CD8-positive, alpha-beta T cell (primary cell): ENCODE measurements at places on chromosomes 6 and 20.

- no peak for DNase-seq
These were observed 195.4 kb downstream of the ANKRD60 start for GRCh38 chr20:58033026-58033536.

- no peak for DNase-seq
These were observed 7.3 kb downstream of the COL10A1 start for GRCh38 chr6:116118608-116119007.

DNA sequence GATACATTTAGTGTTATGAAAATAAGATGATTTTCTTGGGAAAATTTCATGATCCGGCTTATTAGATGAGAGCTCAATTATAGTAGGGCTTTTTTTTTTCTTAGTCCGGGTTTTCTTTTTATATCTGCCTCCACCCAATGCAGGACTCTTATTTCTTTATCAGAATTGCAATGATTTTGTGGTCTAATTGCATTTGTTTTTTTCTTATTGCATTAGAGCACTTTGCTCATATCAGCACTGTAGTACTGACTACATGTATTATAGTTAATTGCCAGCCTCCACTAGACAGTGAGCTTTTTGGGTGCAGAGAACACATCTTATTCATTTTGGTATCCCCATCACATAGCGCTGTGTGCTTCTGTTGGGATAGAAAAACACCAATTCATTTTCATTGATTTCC, 50.0 kb downstream of the FBXO5 start:
- DNase-seq: no peak

- no peak for DNase-seq
These were observed 295.9 kb downstream of the PACRG start for GRCh38 chr6:163023700-163024099.

GRCh38 chr20:208942-209566, 18.0 kb upstream of the DEFB129 start:
- no peak for DNase-seq

- DNase-seq: no peak
These were observed 191.3 kb upstream of the ARG1 start for GRCh38 chr6:131381709-131382093.

GRCh38 chr6:114194362-114195026, 148.3 kb downstream of the HS3ST5 start:
- no peak for DNase-seq
